Amniotic stem cell (primary cell): ENCODE measurements at places on chromosomes 6 and 20.
A peak's percentile ranks its signal among the peaks of the same experiment; 100 is the strongest.

GRCh38 chr6:41818271-41819054, 31.0 kb downstream of the TOMM6 start:
- DNase-seq: no peak

- DNase-seq: peak; percentile 99
Measured at GRCh38 chr6:90369024-90369519, 72.4 kb upstream of the BACH2 start.

- no peak for DNase-seq
Measured at GRCh38 chr6:156807028-156807427, 29.9 kb downstream of the ARID1B start.

DNA sequence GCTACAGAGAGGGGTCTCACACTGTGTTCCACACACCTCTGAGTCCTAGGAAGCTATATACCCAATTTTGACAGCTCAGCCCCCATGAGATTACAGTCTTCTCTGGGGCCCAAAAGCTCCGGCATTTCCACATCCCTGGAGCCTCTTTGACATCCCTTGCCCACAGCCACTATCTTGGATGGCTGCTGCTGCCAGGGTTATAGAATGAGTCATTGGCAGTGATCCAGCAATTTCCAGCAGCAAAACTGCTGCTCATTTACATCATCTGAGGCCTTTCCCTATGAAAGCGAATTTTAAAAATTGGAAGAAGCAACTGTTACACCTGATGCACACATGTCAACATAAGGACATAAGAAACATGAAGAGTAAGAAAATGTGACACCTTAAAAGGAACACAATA, 590.7 kb downstream of the MEI4 start:
- no peak for DNase-seq

DNA sequence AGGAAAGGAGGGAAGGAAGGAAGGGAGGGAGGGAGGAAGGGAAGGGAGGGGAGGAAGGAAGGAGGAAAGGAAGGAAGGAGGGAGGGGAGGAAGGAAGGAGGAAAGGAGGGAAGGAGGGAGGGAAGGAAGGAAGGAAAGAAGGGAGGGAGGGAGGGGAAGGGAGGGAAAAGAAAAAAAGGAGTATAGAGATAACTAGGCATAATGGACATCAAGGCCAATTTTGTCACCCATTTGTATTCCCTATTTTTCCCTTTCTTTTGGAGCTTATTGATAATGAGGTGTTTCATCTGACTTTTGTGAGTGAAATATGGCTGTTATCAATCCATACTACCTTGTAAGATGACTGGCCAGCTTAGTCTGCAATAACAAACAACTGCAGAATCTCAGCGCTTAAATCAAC, 282.0 kb upstream of the FLRT3 start:
- no peak for DNase-seq

GRCh38 chr6:135212020-135212806, 31.1 kb downstream of the MYB start:
- DNase-seq: no peak

- DNase-seq: no peak
Measured at GRCh38 chr20:7379621-7380220, 560.5 kb downstream of the HAO1 start.
